IPS DF 6.9 (cell line): ENCODE measurements at places on chromosomes 5 and 9.

- no peak for DNase-seq
Measured at GRCh38 chr9:130900701-130901497, 4.3 kb upstream of the QRFP start.

DNA sequence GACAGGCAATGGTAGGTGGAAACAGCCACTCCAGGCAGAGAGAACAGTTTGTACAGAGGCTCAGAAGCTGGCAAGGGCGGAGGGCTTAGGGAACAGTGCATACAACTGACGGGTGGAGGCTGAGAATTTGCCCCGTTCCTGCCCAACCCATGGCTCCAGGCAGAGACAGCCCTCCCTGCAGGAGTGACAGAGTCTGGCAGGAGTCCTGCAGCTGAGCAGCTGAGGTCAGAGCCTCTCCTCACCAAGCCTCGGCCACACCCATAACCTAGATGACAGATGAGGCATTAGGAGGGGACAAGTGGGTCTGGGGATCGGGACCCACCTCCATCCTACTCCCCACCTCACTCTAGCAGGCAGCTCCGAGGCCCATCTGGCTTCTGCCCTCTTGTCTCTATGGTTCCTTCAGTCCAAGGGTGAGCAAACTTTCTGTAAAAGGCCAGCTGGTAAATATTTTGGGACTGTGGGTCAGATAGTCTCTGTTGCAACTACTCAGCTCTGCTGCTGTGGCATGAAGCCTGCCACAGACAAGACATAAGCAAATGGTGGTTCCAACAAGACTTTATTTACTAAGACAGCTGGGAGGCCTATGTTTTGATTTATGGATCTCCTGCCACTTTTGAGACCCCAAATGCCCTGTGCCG lies 83.7 kb downstream of the SH3TC2 start:
- no peak for DNase-seq

GRCh38 chr5:15105799-15106393 lies 234.3 kb upstream of the ANKH start:
- DNase-seq, result peak; percentile 52

- DNase-seq, result no peak
Measured at GRCh38 chr5:25688156-25688555, 1043.4 kb upstream of the CDH10 start.

GRCh38 chr5:57106661-57107060 lies 67.2 kb upstream of the GPBP1 start:
- DNase-seq, result no peak

DNA sequence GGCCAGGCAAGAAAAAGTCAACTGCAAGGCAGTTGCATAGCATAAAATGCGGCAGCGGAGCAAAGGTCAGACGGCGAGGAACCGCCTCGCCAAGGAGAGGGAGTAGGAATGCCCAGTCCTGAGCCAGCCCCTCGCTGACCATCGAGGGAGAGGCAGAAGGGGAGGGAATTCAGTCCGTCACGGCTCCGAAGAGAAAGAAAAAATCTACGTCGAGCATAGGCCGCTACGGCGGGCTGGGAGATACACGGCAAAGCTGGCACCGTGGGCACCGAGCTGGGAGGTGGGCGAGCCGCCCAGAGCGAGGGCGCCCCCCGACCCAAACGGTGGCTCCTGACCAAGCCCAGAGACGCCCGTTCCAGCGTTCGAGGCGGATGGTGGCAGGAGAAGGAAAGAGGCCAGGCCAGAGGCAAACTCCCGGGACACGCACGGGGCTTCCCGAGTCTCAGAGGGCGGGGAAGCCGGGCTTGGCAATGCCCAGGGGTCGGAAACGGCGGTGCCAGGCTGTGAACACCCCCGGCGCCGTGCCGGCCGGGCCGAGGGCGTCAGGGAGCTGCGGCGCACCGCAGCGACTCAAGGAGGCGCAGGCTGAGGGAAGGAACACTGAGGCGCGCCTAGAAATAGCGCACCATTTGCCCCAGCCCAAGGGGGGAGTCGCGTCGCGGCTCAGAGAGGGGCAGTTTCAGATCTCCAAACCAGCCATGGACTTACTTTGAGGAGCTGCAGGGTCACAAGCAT lies 518 bp downstream of the SPRY4 start:
- no peak for DNase-seq

DNA sequence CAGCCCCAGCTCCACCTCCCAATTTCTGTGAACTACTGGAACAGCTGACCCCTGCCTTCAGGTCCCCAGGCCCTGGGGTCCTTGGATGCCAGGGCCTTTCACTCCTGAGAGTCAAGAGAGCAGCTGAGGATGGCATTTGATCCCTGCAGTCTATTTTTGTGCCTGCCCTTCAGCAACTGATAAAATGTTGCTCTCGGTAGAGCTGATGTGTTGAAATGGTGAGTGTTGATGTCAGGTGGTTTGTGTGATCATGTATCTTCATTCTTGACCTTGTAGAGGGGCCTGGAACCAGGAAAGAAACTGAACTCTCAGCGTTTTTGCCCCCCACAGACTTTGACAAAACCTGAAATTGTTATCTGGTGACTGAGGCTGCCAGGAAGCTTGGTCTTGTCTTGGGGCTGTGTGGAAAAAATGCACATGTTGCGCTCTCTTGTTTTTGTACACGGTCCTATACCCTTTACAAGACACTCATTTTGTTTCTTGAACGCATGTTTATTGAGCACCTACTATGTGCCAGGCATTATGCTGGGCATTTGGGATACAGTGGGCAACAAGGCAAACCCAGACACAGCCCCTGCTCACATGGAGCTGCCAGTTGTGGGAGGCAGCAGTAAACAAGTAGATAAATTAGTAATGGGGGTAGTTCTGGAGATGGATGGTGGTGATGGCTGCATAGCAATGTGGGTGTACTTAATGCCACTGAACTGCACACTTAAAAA lies 78.3 kb downstream of the PPARGC1B start:
- no peak for DNase-seq

DNA sequence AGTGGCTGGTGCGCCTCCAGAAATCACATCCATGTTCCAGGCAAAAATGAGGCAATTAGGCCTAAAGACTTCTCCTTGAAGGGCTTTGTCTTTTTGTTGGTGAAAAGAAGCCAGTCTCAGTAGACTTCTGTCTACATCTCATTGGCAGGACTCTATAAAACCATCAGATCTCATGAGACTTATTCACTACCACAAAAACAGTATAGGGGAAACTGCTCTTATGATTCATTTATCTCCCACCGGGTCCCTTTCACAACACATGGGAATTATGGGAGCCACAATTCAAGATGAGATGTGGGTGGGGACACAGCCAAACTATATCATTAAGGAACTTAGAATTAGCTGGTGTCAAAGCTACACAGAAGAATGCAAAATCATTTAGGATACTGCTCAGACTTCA lies 77.7 kb upstream of the SNX2 start:
- DNase-seq, result no peak

- DNase-seq, result no peak
Measured at GRCh38 chr5:141077826-141078225, 16.6 kb upstream of the PCDHB2 start.

DNA sequence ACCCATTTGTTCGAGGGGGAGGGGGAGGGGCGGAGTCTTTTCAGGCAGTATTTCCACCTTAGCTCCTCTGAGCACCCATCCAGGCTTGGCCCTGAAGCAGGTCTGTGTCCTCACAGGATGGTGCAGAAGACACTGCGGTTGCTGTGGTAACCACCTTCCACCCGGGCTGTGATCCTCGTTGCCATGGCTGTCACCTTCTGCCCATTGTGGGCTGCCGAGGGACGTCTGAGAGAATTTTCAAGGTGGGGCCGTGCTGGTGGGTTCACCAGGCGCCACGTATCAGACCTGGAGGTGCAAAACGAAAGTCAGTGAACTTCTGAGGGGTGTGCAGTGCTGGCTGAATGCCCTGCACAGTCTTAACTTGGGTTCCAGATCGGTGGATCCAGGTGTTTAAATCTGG lies 26.7 kb downstream of the POLR1E start:
- DNase-seq, result no peak

GRCh38 chr9:70136632-70137031 lies 93.0 kb downstream of the MAMDC2 start:
- no peak for DNase-seq

DNA sequence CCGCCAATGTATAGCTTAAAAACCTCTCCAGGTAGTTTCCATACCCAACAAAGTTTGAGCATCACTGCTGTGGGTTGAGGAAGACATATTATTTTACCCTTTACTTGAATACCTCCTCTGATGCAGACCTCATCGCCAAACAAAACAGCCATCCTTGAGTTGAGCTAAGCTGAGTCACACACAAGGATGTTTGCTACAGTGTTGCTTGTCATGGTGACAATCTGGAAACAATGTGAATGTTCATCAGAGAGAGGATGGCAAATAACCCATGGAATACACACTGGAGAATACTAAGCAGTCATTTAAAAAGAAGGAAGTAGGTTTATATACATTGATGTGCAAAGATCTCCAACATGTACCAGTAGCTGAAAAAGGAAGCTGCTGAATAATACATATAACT lies 41.1 kb upstream of the TCF7 start:
- no peak for DNase-seq

- DNase-seq, result no peak
Measured at GRCh38 chr9:72646061-72646460, 124.7 kb downstream of the TMC1 start.

DNA sequence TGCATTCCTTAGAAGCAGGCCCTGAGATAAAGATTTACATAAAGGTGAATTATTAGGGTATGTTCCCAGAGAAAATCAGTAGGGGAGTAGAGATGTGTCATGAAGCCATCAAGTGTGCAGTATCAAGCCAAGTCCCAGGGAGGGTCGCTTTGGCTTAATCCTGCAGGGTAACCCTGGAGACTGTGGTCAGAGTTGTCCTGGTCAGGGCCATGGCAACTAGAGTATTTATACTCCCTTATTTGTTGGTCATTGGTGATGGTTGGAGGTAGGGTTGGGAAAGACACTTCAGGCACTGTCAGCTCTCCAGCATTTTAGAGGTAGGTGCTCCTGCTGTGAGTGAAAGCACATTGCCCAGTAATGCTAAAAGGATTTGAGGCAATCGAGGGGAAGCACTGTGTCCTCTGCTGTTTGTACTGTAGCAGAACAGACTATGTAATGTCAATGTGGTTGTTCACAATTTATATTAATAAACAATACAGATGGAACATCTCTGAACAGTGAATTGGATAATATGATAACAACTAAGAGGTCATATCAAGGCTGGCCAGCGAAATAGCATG lies 108.9 kb downstream of the GDNF start:
- DNase-seq, result no peak

GRCh38 chr5:36730537-36731216 lies 124.3 kb downstream of the SLC1A3 start:
- no peak for DNase-seq

- DNase-seq, result no peak
Measured at GRCh38 chr5:3701694-3702093, 106.1 kb downstream of the IRX1 start.

DNA sequence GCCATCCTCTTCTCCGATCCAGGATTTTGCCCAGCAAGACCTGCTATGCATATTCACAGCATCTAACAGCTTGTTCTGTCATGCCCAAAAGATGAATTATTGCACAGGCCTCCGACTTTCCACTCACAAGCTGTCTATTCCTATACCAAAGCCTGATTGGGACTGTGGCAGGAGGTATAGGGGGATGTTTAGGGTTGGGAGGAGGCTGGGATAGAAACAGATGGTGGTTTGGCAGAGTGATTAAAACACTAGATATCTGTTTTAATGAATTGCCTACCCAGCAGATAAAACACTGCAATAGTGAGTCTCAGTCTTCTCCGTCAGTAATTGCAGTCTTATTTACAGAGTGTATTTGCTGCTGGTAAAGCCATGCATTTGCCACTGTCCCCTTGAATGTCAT lies 215.3 kb downstream of the TLR4 start:
- no peak for DNase-seq

- DNase-seq, result no peak
Measured at GRCh38 chr5:60370508-60370907, 329.5 kb downstream of the DEPDC1B start.

GRCh38 chr5:142959683-142960657 lies 189.8 kb downstream of the ARHGAP26 start:
- DNase-seq, result no peak

- DNase-seq, result no peak
Measured at GRCh38 chr9:78132701-78133058, 101.1 kb upstream of the GNAQ start.
